ENCODE measurements at places on chromosomes 1 and 21.
A peak's percentile ranks its signal among the peaks of the same experiment; 100 is the strongest.

- DNase-seq = no peak
Measured at GRCh38 chr1:81340239-81340638, 460.5 kb upstream of the ADGRL2 start.

- DNase-seq = no peak
Measured at GRCh38 chr1:21781815-21782348, 1.1 kb downstream of the USP48 start.

- no peak for DNase-seq
Measured at GRCh38 chr1:232722626-232723025, 82.6 kb upstream of the MAP10 start.

GRCh38 chr1:68294367-68295066 lies 62.2 kb upstream of the WLS start:
- DNase-seq = no peak

DNA sequence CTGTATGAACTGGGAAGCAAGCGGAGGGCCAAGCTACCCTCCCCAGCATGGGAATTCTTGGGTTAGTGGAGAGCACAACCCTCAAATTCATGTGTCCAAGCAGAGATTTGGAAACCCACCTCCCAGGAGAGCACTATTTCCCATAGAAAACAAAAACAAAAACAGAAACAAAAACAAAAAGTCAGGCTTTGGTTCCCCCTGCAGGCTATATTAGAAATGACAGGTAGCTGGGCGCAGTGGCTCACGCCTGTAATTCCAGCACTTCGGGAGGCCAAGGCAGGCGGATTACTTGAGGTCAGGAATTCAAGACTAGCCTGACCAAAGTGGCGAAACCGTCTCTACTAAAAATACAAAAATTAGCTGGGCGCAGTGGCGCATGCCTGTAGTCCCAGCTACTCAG lies 10.8 kb downstream of the MINDY1 start:
- no peak for DNase-seq

DNA sequence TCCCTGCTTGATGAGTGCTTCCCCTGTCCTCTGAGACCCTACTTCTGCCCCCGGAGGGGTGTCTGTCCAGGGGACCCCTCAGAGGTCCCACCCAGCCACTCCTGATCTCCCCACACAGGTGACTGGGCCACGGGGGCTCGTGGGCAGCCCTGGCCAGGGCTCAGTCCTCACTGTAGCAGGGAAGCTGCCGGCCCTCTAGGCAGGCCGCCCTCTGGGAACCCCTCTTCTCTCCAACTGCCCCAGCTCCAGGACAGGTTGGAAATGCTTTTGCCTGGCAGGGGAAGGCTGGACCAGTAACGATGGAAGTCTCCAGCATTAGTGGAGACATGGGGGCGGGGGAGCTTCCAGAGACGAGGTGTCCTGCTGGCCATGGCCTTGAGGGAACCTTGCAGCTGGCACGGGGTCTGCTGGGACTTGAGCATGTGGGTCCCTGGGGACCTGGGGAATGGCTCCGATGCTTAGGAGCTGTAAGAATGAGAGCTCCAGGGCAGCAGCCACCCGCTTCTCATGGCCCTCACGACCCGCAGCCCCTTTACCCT lies 3.1 kb upstream of the FNDC10 start:
- DNase-seq = no peak

DNA sequence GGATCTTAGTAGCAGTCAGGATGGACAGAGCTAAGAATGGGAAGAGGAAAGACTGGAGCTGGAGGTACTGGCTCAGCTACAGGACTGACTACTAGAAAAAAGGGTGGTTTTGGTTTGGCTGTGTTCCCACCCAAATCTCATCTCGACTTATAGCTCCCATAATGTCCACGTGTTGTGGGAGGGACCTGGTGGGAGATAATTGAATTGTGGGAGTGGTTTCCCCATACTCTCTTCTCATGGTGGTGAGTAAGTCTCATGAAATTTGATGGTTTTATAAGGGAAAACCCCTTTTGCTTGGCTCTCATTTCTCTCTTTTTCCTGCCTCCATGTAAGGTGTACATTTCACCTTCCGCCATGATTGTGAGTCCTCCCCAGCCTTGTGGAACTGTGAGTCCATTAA lies 466.5 kb upstream of the DEPDC1 start:
- DNase-seq = no peak

DNA sequence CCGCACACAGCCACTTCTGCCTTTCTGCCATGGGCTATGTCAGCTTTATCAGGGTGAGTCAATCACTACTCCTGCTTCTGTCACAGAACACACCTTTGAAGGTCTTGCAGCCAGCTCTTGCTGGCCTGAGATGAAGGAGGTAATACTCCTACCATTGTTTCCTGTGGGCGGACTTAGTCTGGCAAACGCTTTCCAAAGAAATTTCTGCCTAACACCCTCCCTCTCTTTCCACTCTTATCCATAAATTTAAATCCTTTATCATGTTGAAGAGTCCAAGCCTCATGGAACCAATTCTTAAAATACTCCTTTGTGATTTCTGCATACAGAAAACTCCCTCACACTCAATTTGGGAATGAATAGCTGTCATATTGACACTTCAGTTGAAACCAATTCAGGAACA lies 633.1 kb upstream of the CHRM3 start:
- no peak for DNase-seq

GRCh38 chr1:75338616-75339483 lies 204.7 kb downstream of the LHX8 start:
- no peak for DNase-seq

- no peak for DNase-seq
Measured at GRCh38 chr1:3774946-3775489, 2.5 kb downstream of the SMIM1 start.

DNA sequence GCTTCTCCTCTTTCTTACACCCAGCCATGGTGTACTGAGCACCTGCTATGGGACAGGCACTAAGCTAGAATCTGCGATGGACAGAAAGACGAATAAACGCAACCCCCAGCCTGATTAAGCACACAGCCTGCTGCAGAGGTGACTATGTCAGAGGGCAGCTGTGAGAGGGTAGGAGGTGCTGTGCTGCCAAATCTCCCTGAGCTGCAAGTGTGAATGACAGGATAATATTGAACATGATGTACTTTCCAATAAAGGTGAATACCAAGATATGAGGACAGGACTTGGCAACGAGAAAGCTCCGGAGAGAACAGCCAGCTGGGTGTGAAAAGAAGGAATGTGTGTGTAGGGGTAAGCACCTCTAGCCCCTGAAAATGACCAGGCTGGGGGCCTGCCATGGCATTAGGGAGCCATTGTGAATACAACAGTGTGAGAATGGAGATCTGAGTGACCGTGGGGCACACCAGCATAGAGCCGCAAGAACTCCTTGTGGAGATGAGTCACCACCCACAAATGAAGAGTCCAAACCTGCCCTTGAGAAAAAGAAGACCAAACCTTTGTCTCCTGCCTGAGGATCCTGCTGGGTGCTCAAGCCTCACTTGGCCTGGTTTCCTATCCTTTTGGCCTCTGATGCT lies 83.0 kb upstream of the ATF3 start:
- DNase-seq = no peak

- no peak for DNase-seq
Measured at GRCh38 chr1:93223023-93223675, 42.6 kb downstream of the CCDC18 start.

GRCh38 chr1:181139631-181140061 lies 51.1 kb downstream of the IER5 start:
- no peak for DNase-seq

GRCh38 chr1:7663451-7664146 lies 107.5 kb upstream of the VAMP3 start:
- DNase-seq = no peak

DNA sequence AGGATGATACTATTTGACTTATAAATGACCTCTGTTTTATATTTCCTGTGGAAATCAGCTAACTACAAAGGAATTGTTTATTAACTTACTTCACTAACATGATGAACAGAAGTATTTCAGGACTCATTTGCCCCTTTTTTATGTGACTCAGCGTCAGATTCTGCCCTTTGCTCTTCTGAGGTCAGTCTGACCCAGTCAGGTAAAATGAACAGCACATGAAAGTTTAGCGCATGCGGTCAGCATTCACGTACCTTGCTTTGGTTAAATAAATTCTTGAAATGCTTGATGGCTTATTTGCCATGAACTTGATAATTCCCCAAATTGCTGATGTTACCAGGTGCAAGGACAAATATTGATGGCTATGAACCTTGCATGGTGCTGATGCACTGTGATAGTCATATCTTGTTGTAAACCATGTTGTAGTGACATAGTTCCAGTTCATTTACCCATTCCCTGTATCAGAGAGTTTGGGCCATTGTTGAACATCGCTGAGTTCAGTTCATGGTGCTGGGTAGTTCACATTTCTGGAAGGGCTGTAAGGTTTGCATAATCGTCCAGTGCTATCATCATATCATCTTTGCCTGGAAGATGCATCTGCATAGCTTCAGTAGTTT lies 133.4 kb downstream of the NFIA start:
- no peak for DNase-seq

DNA sequence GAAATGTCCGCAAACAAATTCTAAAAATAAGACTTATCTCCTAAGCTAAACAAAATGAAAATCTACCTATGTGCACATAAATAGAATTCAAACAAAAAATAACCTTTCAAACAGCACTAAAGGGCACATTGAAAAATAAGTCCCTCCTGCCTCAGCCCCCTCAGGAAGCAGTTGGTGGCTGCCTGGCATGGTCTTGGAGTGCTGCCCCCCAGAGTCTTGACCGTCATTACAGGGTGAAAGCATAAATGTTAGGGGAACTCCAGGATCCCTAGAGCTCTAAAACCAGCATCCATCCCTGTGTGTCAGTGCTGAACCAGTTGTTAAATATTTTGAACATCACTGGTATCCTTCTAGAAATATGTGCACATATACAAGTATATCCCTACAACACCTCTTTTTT lies 6.5 kb upstream of the NPL start:
- no peak for DNase-seq

DNA sequence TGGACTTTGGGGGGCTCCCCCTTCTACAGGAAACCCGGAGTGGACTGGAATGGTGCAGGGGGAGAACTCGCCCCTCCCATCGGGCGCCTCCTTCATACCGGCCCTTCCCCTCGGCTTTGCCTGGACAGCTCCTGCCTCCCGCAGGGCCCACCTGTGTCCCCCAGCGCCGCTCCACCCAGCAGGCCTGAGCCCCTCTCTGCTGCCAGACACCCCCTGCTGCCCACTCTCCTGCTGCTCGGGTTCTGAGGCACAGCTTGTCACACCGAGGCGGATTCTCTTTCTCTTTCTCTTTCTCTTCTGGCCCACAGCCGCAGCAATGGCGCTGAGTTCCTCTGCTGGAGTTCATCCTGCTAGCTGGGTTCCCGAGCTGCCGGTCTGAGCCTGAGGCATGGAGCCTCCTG lies at the start of gene TNFRSF14:
Gene TNFRSF14 (plus strand): TSS at position 95 of the 401 bp plus-strand sequence. CDS start 294 bp downstream, at position 389.
- peak; percentile 61 for DNase-seq
